ENCODE measurements at places on chromosomes 7 and 10.

GRCh38 chr10:98340261-98340939 lies 72.4 kb upstream of the LOXL4 start:
- no peak for DNase-seq

GRCh38 chr7:40584667-40585433 lies 450.0 kb downstream of the SUGCT start:
- DNase-seq, result no peak

DNA sequence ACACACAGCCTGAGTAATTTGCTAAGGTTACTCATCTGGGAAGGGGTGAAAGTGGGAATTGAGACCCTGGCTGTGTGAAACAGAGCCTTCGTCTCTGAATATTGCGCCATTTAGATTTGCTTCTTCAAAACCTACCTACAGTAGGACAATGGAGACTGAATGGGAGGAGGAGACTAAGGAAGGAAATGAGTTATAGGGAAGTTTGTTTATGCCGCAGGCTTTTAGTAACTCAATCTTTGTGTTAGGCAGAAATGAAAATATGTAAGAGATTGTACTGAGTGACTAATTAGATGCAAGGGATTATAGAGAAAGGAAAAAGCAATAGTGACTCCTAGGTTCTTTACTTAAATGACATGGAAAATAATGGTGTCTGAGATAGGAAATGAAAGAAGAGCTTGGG lies 80.2 kb downstream of the KCND2 start:
- no peak for DNase-seq

GRCh38 chr10:77741746-77742145 lies 104.1 kb upstream of the KCNMA1 start:
- DNase-seq, result no peak

GRCh38 chr7:30065746-30066145 lies 37.5 kb downstream of the PLEKHA8 start:
- no peak for DNase-seq

DNA sequence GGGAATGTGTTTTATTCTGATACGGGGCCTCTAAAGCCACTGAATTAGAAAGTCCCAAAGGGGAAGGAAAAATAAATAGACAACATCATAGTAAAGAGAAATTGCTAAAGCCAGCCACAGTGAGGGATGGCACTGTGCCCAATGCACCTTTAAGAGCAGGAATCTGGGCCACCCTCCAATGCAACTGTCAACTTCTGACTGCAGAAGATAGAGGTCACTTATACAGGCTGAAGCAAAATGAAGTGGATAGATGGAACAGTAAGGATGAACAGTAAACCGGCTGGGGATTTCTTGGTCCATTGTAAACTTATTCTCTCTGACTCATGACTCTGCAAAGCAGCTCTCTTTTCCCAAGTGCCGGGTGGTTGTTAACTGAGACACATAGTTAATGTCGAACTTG lies 54.0 kb upstream of the KCNIP2 start:
- no peak for DNase-seq

- DNase-seq, result no peak
These were observed 708.7 kb downstream of the SUGCT start for GRCh38 chr7:40843338-40843985.

GRCh38 chr10:46223064-46223480 lies 63.7 kb upstream of the ANTXRL start:
- DNase-seq, result no peak

GRCh38 chr7:19117091-19117869 lies at the start of gene TWIST1:
Gene TWIST1, minus strand, starts transcription at chr7:19117636. Its CDS starts 315 bp downstream, at chr7:19117321.
- peak; percentile 44 for DNase-seq

DNA sequence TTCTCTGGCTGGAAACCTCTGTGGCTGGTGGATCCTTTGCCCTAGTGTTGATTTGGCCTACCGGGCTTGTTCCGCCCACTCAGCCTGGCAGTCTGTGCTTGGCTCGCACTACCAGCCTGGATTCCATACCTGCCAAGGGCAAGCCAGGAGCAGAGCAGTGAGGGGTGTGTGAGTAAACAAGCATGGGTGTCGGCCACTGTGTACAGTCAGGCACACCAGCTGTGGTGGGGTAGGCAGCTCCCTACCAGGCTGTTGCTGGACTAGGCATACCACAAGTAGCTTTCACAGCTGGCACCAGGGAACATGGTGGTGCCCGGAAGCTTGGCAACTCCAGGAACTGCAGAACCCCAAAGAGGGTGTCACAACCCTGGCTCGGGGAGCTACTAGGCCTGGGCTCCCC lies 942.9 kb upstream of the LRRN3 start:
- DNase-seq, result no peak

DNA sequence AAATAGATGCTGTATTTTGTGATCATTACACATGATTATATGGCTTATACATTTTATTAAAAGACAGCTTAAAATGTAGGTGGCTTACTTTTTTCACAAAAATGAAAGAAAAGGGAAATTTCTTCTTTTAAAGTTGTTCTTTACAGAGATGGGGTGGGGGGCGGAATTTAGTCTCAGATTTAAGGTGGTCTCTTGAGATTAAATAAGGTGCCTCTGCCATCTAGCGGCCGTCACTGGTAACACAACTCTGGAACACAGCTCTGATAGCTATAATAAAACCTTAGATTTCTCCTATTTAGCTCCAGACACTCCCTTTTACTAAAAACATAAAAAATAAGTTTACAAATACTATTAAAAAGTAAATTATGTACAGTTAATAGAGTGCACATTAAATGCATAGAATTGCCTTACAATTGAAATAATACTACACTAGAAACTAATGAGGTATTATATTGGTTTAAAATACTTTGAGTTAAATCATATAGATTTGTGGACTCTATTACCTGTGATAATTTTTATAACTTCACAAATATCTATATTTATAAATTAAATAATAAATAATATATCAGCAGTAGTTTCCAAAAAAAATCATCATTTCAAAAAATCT lies 210.9 kb downstream of the DGKB start:
- peak; percentile 45 for DNase-seq

- no peak for DNase-seq
These were observed 210.7 kb upstream of the GNAI1 start for GRCh38 chr7:79923953-79924352.

GRCh38 chr7:75650681-75651080 lies 88.1 kb downstream of the HIP1 start:
- peak; percentile 68 for DNase-seq

GRCh38 chr10:119025336-119025735 lies 4.2 kb upstream of the NANOS1 start:
- no peak for DNase-seq

GRCh38 chr10:43160921-43161255 lies 22.6 kb downstream of the CSGALNACT2 start:
- no peak for DNase-seq

DNA sequence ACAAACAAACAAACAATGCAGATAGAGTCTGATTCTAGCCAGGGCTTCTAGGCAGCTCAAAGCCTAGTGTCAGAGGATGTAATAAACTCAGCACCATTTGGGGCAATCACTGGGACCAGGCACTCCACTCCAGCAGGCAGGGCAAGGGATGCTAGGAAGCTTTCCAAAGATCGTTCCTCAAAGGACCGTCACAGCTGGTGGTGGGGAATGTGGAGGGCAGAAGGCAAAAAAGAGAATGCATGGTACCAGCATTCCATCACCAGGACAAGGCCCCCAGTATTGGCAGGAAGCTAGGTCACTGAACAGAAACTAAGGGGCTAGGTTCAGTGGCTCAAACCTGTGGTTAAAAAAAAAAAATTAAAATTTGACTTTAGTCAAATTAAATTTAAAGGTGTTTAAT lies 94.2 kb downstream of the CUL2 start:
- no peak for DNase-seq

DNA sequence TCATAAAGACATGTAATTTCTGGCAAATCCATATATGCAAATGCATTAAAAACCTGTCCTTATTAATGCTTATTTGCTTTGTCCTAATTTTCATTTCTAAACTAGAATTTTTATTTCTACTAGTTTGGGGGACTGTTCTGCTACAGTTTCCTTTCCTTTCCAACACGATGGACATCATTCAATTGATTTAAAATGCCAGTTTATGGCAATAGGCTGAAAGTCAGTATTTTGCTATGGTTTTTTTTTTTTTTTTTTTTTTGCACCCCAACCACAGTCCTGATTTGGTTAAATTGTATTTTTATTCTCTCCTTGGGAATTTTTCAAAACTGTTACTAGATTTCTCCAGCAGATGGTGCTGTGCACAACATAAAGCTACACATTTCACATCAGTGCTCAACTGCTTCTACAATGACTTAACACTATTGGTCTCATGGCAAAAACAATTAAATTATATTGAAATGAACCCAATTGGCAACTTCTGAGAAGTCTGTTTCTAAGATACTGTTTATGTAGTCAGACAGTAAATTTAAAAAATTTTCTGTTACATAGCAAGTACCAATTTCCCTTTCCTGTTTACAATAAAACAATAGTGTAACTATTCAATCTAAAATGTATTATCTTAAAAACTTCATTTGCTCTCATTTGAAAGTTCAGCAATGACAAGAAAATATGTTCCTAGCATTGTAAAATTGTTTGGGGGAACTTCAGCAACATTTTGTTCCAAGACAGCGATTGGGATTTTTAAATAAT lies 193.8 kb upstream of the CCDC6 start:
- no peak for DNase-seq

DNA sequence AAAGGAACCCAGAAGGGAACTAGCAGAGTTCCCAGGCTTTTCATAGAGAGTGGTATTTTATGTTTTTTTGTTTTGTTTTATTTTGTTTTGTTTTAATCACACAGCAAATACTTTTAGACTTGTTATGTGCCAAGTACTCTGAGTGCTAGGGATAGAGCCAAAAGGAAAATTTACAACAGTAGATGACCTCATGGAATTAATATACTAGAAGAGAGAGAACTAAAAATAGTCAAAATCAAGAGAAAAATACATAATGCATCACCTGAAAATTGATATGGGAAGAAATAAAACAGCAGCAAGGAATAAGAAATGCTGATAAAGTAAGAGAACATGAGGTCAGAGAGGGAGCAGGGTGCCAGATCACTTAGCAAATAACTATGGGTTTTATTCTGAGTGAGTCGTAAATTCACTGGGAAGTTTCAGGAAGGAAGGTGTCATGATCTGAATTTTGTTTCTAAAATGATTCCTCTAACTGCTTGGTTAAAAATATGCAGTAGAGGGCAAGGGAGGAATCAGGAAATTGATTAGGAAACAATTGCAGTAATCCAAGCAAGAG lies 351.0 kb downstream of the ANKRD7 start:
- no peak for DNase-seq

GRCh38 chr7:104627516-104627915 lies 299.1 kb downstream of the LHFPL3 start:
- no peak for DNase-seq

GRCh38 chr10:113945075-113945686 lies 90.7 kb downstream of the NHLRC2 start:
- DNase-seq, result no peak
